ENCODE measurements at places on chromosomes 6 and 20. TPM values are rescaled to one million over a fixed set of nuclear protein-coding genes. Genes with fewer than 3 reads are reported as not detected.

The KIF16B gene
- 7.3 TPM for polyA plus RNA-seq

The SLC22A1 gene
- 0.75 TPM for polyA plus RNA-seq

The TUBB2B gene
- polyA plus RNA-seq: 0.85 TPM

The MAPK14 gene
- 12.8 TPM for polyA plus RNA-seq

The UNC5CL gene
- polyA plus RNA-seq: 4.0 TPM

The CTSA gene
- polyA plus RNA-seq: 109 TPM

- H3K36me3 ChIP-seq: no peaks in the 10 kb centered on the region
- no peaks in the 10 kb centered on the region for H3K27me3 ChIP-seq
- H3K27ac ChIP-seq: no peak overlapping the region
Observed at GRCh38 chr20:24150406-24150805, 161.8 kb upstream of the GGTLC1 start.

DNA sequence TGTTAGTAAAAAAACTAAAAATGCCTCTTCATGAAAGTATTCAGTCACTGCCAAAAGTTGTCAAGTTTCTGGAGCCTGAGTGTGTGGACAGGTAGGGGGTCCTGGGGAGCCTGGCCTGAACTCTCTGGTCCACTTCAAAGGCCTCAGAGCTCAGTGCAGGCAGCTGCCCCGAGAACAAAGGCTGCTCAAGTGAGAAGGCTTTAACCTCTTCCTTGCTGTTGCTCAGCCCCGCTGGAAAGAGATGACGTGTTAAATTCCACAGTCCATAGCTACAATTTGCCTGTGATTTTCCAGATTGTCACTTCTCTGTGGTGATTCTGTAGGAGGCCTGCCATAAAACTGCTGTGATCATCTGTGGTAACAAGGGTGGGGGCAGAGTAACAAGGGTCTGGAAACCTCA is 96.9 kb downstream of the FAM120B start:
- no peaks in the 10 kb centered on the region for H3K27me3 ChIP-seq
- no peak overlapping the region for H3K4me3 ChIP-seq
- peaks cover 19% of the 10 kb centered on the region for H3K36me3 ChIP-seq
- H3K27ac ChIP-seq: no peak overlapping the region

DNA sequence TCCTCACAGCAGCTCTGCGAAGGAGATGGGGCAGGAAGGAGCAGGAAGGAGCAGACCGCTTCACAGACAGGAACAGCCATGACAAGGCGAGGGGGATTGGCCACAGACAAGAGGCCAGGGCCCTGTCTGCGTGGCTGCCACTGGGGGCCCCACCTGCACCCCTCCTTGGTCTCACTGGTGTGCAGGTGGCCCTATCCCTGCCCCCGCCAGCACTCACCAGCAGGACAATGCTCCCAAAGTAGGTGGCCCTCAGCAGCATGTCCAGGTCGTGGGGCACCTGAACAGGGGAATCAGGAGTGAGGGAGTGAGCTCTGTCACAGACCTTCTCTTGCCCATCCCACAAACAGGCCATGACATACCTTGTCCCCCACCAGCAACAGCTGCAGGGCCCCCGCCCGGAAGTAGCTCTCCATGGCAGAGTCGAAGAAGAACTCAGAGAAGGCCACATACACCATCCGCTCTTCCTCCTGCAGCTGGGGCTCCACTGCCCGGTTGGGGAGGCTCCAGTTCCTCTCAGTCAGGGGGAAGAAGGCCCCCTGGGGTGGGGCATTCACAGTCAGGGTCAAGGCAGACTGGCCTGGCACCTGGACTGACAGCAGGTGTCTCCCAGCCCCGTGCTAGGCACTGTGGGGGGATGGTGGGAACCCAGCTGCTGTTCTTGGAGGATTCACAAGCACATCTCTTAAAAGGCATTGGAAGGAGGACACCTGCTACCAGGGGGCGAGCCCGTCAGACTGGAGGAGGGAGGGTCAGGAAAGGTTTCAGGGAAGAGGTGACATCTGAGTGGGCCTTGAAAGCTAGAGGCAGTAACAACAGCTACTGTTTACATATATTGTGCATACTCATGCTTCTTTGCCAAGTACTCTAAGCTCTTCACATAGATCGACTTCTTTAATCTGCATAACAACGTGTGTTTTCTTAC is 7.1 kb downstream of the PLTP start:
- H3K4me1 ChIP-seq: no peaks in the 10 kb centered on the region
- no peaks in the 10 kb centered on the region for H3K27me3 ChIP-seq
- no peak overlapping the region for H3K4me3 ChIP-seq

DNA sequence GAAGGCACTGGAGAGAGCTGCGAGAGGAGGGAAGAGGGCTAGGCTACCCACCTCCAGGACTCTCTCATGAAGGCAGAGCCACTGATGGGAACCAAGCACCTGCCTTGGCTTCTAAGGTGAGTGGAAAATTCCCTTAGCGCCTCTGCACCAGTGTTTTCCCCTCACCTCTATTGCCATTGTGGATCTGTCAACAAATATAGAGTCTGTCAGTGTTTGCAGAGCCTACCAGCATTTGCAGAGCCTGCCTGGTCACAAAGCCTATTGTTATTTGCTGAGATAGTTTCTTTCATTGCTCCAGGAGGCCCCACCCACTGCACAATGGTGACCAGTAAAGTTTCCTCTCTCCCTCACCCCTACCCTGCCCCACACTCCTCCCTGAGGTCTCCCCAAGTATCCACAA is 141.9 kb downstream of the MRPL14 start:
- H3K4me1 ChIP-seq: peaks cover 21% of the 10 kb centered on the region
- no peaks in the 10 kb centered on the region for H3K36me3 ChIP-seq
- no peak for DNase-seq
- H3K27ac ChIP-seq: no peak overlapping the region
- no peak overlapping the region for H3K4me3 ChIP-seq

- DNase-seq: no peak
- no peak overlapping the region for H3K27ac ChIP-seq
- no peaks in the 10 kb centered on the region for H3K36me3 ChIP-seq
- no peak overlapping the region for H3K4me3 ChIP-seq
- H3K4me1 ChIP-seq: no peaks in the 10 kb centered on the region
Observed at GRCh38 chr6:168304752-168305015, 14.9 kb downstream of the DACT2 start.

- H3K4me1 ChIP-seq: peaks cover 4% of the 10 kb centered on the region
- no peak overlapping the region for H3K4me3 ChIP-seq
- DNase-seq: no peak
- no peaks in the 10 kb centered on the region for H3K36me3 ChIP-seq
Observed at GRCh38 chr6:36744304-36744673, 46.7 kb downstream of the RAB44 start.

- H3K4me3 ChIP-seq: no peak overlapping the region
- no peaks in the 10 kb centered on the region for H3K36me3 ChIP-seq
- H3K4me1 ChIP-seq: peaks cover 3% of the 10 kb centered on the region
Observed at GRCh38 chr6:44598679-44599078, 211.2 kb downstream of the CDC5L start.

DNA sequence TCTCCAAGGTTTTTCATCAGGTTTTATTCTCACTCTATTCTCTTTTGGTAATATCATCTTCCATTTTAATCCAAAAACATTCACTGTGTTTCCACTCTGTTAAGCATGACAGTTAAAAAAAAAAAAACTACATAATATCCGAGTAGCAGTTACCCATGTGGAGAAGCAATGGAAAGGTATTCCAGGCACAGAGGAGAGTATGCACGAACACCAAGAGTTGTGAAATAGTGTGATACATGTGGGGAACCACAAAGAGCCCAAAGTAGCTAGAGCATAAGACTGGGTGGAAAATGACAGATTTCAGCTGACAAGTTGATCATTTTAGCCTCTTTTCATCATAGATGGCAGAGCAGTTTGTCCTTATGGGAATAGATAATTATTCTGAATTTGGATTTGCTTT is 19.9 kb upstream of the FBXL4 start:
- H3K4me3 ChIP-seq: no peak overlapping the region
- no peaks in the 10 kb centered on the region for H3K27me3 ChIP-seq
- no peak overlapping the region for H3K27ac ChIP-seq
- DNase-seq: no peak
- no peaks in the 10 kb centered on the region for H3K36me3 ChIP-seq
- H3K4me1 ChIP-seq: no peaks in the 10 kb centered on the region

GRCh38 chr20:5061213-5061612 is 58.5 kb downstream of the PCNA start:
- no peaks in the 10 kb centered on the region for H3K36me3 ChIP-seq
- H3K4me1 ChIP-seq: no peaks in the 10 kb centered on the region
- H3K27ac ChIP-seq: no peak overlapping the region
- no peak overlapping the region for H3K4me3 ChIP-seq
- no peaks in the 10 kb centered on the region for H3K27me3 ChIP-seq
- no peak for DNase-seq

GRCh38 chr6:161300823-161301222 is 27.0 kb upstream of the AGPAT4 start:
- H3K4me1 ChIP-seq: no peaks in the 10 kb centered on the region
- no peaks in the 10 kb centered on the region for H3K36me3 ChIP-seq
- H3K27ac ChIP-seq: no peak overlapping the region

GRCh38 chr20:58150772-58151171 is 77.7 kb downstream of the ANKRD60 start:
- no peak overlapping the region for H3K27ac ChIP-seq
- H3K27me3 ChIP-seq: no peaks in the 10 kb centered on the region
- no peaks in the 10 kb centered on the region for H3K4me1 ChIP-seq
- H3K36me3 ChIP-seq: no peaks in the 10 kb centered on the region

- no peak for DNase-seq
- H3K27me3 ChIP-seq: no peaks in the 10 kb centered on the region
- H3K4me1 ChIP-seq: peaks cover 5% of the 10 kb centered on the region
- no peak overlapping the region for H3K4me3 ChIP-seq
- H3K27ac ChIP-seq: no peak overlapping the region
- H3K36me3 ChIP-seq: no peaks in the 10 kb centered on the region
Observed at GRCh38 chr6:118788702-118789101, 105.2 kb upstream of the ASF1A start.

GRCh38 chr6:16787128-16787682 is 25.9 kb upstream of the ATXN1 start:
- H3K4me1 ChIP-seq: no peaks in the 10 kb centered on the region
- no peaks in the 10 kb centered on the region for H3K27me3 ChIP-seq
- DNase-seq: no peak
- H3K4me3 ChIP-seq: no peak overlapping the region
- no peak overlapping the region for H3K27ac ChIP-seq

GRCh38 chr6:77986380-77987034 is 333.7 kb downstream of the MEI4 start:
- no peak overlapping the region for H3K27ac ChIP-seq
- no peaks in the 10 kb centered on the region for H3K27me3 ChIP-seq
- no peaks in the 10 kb centered on the region for H3K36me3 ChIP-seq
- H3K4me1 ChIP-seq: no peaks in the 10 kb centered on the region
